ENCODE measurements at places on chromosomes 1 and 21.

DNA sequence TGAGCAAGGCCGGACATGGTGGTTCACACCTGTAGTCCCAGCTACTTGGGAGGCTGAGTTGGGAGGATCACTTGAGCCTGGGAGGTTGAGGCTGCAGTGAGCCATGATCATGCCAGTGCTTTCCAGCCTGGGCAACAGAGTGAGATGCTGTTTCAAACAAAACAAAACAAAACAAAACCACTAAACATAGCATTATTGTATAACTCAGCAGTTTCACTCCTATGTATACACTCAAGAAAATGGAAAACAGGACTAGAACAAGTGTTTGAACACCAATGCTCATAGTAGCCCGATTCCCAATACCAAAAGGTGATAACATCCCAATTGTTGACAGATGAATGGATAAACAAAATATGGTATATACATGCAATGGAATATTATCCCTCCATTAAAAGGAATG lies 1.3 kb upstream of the SPATA21 start:
- DNase-seq, result no peak

- no peak for DNase-seq
These were observed 153.4 kb upstream of the IRF2BP2 start for GRCh38 chr1:234763367-234763766.

DNA sequence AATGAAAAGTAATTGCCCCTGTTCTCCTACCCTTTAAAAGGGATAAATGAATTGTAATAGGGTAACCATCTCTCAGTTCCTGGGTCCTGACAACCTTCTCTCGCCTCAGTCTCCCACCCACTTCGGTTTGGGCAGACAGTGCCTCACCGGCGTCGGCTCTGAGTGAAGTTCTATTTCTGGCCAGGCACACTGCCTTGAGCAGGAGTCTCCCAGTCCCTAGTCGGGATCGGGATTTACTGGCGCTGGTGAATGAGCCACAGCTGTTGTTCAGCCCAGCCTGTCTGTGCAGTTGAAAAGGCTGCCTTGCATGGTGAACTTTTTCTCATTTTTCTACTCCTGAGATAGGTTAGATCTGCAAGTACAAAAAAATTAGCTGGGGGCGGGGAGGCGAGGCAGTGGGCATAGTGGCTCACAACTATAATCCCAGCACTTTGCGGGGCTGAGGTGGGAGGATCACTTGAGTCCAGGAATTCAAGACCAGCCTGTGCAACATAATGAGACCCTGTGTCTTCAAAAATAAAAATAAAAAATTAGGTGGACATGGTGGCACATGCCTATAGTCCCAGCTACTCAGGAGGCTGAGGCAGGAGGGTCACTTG lies 7.4 kb downstream of the PLEKHM2 start:
- peak; percentile 52 for DNase-seq

- no peak for DNase-seq
These were observed 16.8 kb upstream of the SMYD2 start for GRCh38 chr1:214264196-214264595.

- DNase-seq, result peak; percentile 42
These were observed 96.4 kb downstream of the UBR4 start for GRCh38 chr1:19113697-19114092.

DNA sequence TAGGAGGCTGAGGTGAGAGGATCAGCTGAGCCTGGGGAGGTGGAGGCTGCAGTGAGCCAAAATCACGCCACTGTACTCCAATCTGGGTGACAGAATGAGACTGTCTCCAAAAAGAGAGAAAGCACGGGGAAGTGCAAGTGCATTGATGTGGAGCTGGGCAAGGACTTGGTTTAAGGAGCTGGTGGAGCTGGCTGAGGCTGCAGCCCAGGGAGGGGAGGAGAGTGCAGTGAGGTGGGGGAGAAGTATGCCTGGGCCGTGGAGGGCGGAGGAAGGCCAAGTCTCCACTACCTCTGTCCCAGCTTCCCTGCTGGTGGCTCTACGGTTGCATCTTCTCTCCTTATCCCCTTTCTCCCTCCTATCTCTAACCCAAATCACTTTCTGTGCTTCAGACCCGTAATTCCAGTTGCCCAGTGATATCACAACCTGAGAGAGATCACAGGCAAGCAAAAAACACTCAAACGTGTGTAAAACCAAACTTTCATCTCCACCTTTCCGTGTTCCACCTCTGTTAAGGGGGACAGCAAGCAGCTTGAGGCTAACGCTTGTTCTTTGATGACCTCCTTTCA lies 11.1 kb downstream of the TOR3A start:
- no peak for DNase-seq

DNA sequence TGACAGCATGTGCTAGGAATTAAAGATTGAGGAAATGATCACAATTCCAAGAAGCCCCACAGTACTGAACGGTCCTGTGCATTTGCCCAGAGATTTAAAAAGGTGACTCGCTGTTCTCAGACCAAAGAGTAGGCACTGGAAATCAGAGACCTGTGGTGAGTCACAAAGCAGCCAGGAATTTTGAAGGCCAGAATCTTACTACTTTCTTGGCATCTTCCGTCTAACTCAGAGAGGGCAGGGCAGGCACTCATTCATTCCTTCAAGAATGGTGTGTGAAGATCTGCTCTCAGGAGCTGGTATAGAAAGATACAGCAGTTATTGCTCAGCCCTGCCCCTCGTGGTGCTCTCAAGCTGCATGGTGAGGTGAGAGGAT lies 57.9 kb downstream of the BRINP2 start:
- DNase-seq, result no peak

DNA sequence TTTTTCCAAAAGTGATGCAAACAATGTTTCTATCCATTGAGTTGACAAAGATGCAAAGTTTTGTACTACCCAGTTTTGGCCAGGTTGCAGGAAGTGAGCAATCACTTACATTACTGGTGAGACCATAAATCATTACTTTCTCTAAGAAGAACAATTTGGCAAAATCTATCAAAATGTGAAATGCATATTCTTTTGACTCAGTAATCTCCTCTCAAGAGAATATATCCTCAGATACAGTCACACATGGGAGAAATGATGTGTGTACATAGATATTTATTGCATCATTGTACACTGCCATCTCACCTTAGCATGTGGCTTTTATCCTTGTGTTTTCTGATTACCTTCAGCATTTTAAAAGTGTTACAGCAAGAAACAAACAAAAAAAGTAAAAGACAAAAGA lies 52.4 kb upstream of the FMO3 start:
- DNase-seq, result no peak

DNA sequence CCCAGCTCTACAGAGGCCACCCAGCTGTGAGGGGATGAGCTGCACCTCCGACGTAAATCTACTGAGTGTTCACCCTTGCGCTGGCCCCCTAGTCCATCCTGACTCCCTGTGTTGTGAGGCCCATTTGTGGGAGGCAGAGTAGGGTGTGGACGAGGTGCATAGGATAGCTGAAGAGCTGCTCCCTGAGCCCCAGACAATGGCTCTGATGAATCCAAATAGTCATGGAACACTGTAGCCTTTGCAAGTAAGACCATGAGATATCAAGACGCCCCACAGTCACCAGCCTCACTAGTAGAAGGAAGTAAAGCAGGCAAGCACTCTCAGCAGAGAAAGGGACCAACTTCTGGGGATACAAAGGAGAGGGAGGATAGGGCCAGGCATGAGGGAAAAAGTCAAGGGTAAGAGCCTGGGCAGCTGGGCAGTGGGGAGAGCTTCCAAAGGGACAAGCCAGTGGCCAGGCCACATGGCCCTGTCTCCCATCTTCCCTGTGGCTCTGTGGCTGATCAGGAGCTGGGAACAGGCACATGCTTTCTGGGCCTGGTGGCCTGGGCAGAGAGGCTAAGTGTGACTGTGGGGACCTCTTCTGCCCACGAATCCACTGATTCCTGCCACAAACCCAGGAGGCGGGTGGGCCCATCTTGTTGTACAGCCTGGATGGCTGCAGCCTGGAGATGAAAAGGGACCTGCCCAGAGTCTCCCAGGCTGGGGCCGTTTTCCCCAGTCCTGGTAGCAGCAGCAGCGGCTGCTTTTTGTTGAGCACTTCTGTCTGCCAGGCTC lies 55.5 kb upstream of the EPS8L3 start:
- DNase-seq, result no peak

GRCh38 chr21:31354122-31354521 lies 10.1 kb upstream of the TIAM1 start:
- DNase-seq, result no peak

DNA sequence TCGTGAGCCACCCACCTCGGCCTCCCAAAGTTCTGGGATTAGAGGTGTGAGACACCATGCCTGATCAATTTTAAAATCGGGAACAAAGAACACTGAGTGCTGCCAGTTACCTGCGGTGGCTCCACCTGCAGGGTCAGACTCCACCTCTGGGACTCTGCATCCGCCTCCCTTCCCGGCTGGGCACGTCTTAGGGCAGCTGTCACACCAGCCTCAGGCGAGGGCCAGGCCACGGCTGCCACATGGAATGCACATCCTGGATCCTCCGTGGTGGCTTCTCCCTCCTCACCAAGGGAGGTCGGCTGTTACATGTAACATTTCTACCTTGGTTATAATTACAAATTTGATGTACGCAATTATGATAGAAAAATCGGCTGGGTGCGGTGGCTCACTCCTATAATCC lies 5.9 kb upstream of the MXRA8 start:
- DNase-seq, result no peak

GRCh38 chr1:55313903-55314302 lies 98.7 kb upstream of the USP24 start:
- DNase-seq, result no peak

DNA sequence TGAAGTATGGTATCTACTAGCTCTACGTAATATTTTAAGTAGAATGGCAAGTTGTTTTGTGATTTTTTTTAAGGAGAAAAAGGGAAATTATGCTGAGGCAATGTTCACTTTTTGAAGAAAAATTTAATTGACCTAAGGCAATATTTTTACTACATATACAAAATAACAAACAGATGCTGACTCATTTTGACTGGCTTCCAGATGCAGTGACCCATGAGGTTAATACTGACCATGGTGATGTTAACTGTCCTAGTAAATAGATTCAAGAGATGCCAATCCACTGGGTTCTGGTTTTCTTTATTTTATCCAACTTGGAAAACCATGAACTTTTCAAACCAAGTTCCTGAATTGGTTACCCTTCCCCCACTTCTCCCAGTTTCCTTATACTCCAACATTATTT lies 154.9 kb downstream of the CRB1 start:
- DNase-seq, result no peak

- DNase-seq, result no peak
These were observed 2212.8 kb downstream of the MRPL39 start for GRCh38 chr21:23394458-23394857.

GRCh38 chr21:27795418-27795817 lies 828.5 kb upstream of the ADAMTS5 start:
- no peak for DNase-seq

DNA sequence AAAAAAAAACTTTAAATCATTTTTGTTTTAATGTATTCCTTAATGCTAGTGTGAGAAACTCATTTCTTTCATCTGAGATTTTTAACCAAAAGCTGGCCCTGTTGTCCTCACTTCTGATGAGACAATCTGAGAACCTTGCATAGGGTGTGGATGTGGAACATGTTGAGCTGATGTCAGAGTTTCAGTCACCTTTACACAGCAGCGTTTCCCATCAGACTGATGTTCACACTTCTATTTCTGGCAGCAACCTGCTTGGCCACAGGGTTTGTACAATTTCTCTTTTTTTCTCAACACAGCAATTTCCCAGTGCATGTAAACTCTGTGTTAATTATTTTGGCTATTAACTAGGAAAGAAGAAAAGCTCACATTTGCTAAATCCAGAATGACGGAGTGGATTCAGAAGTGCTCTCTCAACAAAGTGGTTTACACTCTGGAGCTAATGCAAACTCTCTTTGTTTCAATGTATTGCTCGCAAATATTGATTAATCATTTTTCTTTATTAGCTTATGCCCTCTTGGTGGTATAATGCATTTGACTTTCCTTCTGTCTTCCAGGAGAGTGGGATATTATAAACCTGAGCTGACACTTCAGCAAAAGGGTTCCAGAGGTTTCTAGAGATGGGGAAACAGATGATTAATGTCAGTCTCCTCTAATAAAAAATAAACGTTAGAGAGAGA lies 70.5 kb upstream of the HSPA13 start:
- DNase-seq, result no peak

DNA sequence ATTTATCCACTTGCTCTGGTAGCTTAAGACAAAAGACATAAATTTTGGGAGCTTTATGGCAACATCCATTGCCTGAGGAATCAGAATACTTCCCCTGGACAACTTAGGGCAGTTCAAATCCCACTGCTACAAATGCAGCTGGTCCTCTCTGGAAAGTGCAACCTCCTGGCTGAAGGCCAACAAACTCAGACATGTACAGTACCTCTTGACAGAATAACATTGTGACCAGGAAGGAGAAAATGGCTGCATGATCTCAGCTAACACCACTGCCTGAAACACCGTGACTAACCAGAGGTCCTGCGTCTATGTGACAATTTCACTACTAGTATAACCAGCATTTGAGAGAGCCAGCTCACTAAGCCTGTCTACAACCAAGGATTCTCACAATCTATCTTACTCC lies 218.9 kb downstream of the CRB1 start:
- no peak for DNase-seq

DNA sequence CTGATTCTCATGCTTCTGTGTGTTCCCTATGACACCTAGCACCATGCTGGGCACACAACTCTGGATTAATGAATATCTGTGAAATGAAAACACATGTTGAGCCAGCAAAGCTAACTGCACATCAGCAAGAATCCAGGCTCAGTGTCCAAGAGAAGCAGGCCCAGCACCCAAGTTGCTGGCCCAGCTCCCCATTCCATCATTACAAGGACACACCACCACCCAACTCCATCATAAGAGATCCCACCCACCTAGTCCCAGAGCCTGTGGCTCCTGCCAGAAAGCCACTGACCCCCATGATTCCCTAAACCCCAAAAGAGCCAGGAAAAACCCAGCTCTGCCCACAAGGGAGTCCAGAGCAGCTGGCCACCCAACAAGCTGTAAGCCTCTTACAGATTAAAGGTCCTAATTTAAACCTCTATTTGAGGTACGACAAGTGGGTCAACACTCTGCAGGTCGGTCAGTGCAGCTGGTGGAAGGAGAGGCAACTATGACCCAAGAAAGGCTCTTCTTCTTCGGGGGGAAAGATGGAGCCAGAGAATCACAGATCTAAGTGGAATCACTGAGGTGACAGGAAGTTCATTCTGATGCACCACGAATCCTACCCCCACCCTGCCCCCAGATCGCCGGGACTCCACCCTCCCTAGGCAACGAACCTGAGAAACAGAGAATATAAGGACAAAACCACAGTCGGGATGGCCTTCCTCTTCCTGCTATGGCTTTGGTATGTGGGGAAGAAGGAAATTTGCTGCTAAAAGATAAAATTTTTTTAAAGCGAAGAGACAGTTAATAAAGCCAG lies 58.2 kb downstream of the CD34 start:
- DNase-seq, result no peak

- no peak for DNase-seq
These were observed 402.5 kb downstream of the PTPRC start for GRCh38 chr1:199041173-199041914.

- DNase-seq, result no peak
These were observed 14.9 kb upstream of the CYB5R1 start for GRCh38 chr1:202981939-202982338.

DNA sequence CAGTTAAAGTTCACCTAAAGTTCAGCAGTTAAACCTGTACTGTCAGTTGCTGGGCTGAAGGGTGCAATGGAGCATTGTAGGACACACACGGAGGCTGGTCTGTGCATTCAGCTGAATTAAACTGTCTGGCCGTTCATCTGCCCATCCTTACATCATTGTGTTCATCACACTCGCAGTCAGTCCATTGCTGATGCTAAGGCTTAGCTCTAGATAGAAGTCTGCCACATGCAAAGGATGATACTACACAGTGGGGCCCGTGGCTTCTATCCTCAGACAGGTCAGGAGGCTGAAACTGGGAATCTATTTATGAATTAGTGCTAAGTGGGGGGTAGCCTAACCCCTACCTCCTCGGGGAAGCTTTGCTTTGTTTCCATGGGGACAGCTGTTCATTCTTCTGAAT lies 60.4 kb downstream of the CNIH3 start:
- DNase-seq, result no peak

All from testis (tissue), 5 donors.